ENCODE measurements at places on chromosomes 16 and 17.

- no peak for DNase-seq
Observed at GRCh38 chr17:30579610-30580315, 102.6 kb downstream of the GOSR1 start.

DNA sequence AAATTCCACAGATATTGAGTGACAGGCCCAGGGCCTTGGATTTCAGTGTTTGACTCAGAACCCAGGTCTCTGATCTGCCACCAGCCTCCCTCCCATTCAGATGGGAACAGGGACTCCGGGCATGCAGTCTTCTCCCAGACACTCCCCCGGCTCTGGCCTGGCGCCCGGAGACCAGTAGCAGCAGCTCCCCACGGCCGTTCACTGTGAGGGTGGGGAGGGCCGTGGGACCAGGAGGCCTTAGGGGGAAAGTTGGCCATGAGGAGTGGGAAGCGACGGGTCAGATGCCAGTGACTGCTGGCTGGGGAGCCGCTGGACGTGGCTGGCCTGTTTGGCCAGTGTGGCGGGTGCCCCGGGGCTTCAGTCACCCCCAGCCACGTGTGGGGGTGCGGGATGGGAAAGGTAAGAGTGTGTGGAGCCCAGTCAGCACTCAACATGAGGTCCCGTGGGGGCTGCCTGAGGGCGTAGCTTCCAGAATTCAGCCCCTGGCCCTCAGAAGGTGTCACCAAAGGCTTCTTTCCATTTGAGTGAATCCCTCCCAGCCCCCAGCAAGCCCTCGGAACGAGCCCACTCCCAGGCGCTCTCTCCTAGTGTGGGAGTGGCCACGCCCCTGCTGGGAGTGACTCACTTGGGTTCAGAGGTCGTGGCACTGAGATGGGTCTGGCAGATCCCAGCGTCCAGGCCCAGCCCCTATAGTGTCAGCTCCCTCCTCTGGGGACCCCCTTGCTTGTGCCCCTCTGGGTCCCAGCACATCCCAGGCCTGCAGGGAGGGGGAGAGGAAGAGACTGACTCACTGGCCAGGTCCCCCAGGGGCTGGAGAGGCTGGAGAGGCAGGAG lies 309.4 kb downstream of the SEC14L1 start:
- DNase-seq = peak; percentile 92

DNA sequence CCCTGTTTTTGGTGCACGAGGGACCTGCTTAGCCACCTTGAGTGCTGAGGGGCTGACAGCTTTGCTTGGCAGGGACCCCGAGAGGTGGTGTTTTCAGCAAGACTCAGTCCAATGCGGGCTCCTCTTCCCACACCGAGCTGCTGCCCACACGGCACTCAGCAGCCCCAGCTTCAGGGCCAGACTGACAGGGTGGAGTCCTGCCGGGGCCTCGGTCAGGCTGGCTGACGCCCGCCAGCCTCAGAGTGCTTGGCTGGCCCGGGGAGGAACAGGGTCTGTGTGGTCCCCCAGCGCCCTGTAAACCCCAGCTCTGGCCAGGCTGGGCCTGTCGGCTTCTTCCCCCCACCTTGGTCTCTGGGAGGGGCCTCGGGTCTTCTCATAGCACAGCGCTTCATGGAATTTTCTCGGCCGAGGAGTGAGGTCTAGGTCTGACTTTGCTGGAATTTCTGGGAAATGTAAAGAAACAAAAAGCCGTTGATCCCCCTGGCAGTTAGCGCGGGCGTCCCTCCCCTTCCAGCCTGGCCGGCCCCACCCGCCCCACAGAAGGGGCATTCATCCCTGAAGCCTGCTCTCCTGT lies 2.6 kb downstream of the SOX8 start:
- DNase-seq = no peak

DNA sequence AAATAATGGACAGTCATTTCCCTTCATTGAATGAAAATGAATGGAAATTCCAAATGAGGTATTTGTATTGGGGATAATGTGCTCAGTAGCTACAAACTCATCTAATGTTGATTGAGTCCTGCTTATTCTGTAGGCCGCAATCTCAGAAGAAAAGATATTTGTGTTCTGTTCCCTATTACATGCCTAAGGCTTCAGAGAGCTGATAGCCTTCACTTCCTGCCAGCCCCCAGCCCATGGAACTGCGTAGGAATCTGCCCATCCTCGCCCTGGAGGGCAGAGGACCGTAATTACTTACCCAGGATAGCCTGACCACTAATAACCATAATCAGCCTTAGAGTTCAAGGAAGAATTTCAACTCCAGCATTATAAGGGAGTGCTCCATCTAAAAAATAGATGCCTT lies 17.9 kb upstream of the SNTB2 start:
- no peak for DNase-seq

- DNase-seq = no peak
Observed at GRCh38 chr17:57286399-57287105, 30.2 kb downstream of the MSI2 start.

- DNase-seq = no peak
Observed at GRCh38 chr17:3750926-3751325, 27.2 kb downstream of the HASPIN start.

- no peak for DNase-seq
Observed at GRCh38 chr17:19723964-19724363, 7.6 kb upstream of the SLC47A2 start.

GRCh38 chr17:20307326-20307910 lies 159.9 kb downstream of the LGALS9B start:
- no peak for DNase-seq

DNA sequence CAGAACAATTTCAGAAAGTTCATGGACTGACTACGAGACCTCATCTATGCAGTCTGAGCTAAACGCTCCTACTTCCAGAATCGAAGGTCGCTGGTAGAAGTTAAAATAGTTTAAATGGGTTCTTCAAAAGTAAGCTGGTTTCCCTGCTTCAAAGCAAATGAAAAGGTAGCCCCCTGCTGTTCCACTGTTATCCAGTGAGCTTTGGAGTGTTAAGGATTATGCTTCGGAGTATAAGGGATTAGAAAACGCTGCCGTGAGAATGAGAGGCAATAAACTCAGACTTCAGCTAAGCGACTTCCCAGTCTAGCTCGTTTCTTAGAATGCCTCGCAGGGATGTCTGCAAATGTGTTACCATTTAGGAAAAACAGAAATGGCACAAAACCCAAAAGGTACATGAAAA lies 12.4 kb downstream of the MLYCD start:
- no peak for DNase-seq

DNA sequence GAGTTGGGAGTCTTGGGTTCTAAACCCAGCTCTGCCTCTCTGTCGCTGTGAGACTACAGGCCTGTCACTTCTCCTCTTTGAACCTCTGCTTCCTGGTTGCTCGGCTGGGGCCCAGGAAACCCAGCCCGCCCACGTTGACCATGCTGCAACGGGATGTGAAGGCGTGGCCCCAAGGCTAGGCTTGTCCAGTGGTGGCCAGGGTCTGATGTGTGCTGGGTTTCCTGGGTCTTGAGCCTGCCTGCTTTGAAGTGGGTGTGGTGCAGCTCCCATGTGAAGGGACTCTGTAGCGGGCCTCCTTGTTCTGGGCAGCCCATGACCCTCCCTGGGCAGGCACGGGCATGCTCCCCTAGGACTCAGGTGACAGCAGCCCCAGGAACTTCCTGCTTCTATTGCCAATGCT lies 82.3 kb downstream of the SDR42E1 start:
- DNase-seq = no peak

GRCh38 chr17:66123163-66123562 lies 68.8 kb downstream of the CEP112 start:
- no peak for DNase-seq

DNA sequence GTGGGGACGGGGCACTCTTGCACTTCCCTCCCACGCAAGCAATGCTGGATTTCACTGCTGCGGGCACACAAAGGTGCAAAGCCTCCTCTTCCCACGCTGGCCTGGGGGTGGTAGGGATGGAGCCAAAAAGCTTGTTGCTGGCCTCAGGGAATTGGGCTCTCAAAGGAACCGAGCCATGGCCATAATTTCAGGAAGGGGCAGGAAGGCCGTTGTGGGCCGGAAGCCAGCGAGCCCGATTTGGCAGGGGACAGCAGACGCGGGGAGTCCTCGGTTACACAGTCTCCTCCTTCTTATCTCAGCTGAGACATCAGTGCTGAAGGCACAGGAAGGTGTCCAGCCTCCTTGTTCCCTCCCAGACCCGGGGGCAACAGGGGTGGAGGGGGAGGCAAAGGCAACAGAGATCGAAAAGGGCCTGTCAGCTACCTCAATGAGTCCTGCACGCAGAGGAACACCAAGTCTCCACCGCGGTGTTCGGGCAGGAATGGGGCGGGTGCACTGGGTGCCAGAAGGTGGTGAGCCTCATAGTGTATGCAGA lies 59.5 kb downstream of the SLFN11 start:
- no peak for DNase-seq

DNA sequence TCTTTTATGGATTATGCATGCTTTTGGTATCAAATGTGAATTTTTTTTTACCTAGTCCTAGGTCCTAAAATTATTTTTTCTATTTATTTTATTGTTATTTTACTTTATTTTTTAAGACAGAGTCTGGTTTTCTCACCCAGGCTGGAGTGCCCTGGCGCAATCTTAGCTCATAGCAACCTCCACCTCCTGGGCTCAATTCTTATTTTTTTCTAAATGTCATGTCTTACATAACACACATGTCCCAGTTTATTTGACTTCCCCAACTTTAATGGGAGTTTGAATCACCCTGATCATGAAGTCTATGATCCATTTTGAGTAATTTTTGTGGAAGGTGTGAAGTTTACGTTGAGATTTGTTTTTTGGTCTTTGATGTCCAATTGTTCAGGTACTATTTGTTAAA lies 3.3 kb upstream of the CCL18 start:
- no peak for DNase-seq

GRCh38 chr16:3087243-3088235 lies 11.6 kb downstream of the ZSCAN10 start:
- DNase-seq = no peak

DNA sequence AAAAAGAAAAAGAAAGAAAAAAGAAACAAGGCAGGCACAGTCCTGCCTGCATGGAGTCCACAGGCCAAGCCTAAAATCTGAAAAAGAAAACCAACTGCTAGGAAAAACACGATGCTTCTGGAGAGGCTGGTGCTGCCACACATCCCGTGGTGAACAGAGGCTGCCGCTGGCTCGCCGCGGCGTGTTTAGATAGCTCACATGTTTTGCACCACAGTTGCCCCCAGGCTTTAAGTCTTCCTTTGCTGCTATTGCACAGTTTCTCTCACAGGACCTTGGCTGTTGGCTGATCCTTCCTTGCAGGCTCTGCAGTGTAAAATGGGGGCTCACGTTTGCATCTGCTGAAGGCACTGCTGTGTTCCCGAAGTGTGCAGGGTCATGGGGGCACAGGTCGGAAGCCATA lies 8.6 kb downstream of the SLC6A4 start:
- DNase-seq = no peak

GRCh38 chr17:79677646-79678045 lies 53.1 kb upstream of the ENPP7 start:
- DNase-seq = no peak

DNA sequence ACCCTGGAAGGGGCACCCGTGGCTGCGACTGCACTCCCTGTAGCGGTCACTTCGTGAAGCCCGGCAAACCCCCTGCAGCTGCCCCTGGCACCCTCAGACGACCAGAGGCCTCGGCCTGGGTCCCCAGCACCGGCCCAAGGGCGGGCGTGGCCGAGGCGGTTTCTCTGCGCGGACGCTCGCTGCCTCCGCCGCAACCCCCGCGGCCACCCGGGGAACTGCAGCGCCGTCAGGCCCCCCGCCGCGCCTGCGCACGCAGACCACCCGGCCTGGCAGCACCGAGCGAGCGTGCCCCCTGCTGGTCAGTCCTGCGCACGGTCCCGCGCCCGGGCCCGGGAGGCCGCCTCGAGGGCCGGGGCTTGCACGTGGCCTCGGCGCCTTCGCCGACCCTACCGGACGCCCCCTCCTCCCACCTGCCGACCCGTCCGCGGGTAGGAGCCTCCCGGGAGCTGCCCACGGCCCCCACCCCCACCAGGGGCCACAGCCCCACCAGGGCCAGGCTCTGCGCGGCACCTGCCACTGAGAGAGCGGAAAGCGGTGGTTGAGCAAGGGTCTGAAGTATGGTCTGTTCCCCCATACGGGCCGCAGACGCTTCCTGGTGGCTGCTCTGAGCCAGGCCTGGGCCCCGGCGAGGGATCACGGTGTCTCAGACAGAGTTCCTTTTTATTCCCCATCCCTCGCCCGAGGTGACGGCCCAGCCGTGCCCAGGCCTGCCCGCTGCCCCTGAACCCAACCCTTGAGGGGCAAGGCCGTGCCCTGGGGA lies 11.5 kb upstream of the HS3ST6 start:
- DNase-seq = peak; percentile 96

DNA sequence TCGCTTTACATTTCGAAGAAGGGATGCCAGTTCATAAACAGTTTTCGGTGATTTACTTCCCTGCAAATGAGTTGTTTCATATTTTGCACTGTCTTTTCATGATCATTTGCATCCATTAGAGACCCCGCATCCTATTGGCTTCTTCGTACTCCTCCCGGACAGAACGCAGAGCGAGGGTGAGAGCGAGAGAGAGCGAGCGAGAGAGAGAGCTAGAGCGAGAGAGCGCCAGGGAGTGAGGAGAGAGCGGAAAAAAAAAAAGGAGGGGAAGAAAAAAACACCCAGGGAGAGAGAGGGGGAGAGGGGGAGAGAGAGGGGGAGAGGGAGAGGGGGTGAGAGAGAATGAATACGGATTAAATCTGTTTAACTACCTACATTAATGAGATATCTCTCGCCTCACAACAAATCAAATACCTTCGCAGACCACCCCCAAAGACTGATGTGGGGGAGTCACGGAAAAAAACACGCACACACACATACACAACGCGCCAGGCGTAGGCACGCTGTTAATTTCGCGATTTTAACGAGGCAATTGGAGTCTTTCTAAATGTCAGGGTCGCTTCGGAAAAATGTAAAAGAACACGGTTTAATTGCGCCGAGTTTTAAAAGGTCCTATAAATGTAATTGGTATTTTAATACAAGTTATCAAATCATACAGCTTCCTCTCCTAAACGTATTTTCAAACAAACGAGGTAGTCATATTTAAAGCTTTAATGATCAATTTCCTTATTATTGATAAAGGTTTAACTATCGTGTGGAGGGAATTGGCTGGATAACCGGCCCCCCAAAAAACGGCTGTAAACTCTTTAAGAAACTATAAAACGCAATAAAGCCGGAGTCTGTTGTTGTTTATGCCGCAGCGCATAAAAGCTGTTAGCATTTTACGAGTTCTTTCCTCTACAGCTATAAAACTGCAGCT lies at the start of gene HOXB8:
Gene HOXB8 (minus strand): TSS at position 246 of the 916 bp plus-strand sequence. CDS start 588 bp downstream, outside the sequence.
- no peak for DNase-seq

GRCh38 chr16:69199382-69199781 lies 12.4 kb downstream of the SNTB2 start:
- no peak for DNase-seq

- no peak for DNase-seq
Observed at GRCh38 chr16:67235816-67236562, 9.1 kb downstream of the TMEM208 start.

DNA sequence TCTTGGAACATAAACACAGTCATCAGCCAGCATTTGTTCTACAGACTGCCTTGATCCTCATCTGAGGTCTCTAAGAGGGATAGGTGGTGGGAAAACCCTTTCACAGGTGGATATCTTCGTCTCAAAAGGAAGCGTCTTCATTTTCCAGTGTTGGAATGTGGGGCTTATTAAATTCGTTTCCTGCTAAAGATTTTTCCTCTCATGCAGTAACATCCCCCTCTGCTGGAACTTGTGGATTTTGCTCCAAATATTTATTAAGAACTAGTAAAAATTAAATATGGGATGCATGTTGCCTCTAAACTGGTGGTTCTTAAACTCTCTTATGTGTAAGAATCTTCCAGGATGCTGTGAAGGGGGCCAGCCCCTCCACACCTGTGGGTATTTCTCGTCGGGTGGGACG lies 20.1 kb upstream of the MLYCD start:
- no peak for DNase-seq

GRCh38 chr17:7322520-7323194 lies 6.5 kb downstream of the NEURL4 start:
- no peak for DNase-seq

GRCh38 chr17:50332196-50332595 lies 13.7 kb upstream of the XYLT2 start:
- no peak for DNase-seq
